ENCODE measurements at places on chromosomes 1 and 21. TPM values are rescaled to one million over a fixed set of nuclear protein-coding genes. Genes with fewer than 3 reads are reported as not detected.
A peak's percentile ranks its signal among the peaks of the same experiment; 100 is the strongest.

GRCh38 chr1:30335389-30335996, 387.9 kb downstream of the MATN1 start:
- DNase-seq = no peak

GRCh38 chr1:24749252-24749651, 4.0 kb downstream of the CLIC4 start:
- DNase-seq = no peak

DNA sequence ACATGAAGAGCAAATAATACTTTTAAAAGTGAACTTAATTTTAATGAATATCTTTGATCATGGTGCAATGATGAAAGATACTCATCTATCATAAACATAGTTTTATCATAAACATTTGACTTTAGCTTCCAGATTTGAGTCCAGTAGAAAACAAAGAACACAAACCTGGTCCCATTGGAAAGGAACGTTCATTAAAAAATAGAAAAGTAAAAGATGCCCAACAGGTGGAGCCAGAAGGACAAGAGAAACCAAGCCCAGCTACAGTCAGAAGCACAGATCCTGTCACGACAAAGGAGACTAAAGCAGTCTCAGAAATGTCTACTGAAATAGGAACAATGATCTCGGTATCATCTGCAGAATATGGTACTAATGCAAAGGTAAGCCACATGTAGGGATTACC, 55.6 kb upstream of the MYOCOS start:
- DNase-seq = no peak

DNA sequence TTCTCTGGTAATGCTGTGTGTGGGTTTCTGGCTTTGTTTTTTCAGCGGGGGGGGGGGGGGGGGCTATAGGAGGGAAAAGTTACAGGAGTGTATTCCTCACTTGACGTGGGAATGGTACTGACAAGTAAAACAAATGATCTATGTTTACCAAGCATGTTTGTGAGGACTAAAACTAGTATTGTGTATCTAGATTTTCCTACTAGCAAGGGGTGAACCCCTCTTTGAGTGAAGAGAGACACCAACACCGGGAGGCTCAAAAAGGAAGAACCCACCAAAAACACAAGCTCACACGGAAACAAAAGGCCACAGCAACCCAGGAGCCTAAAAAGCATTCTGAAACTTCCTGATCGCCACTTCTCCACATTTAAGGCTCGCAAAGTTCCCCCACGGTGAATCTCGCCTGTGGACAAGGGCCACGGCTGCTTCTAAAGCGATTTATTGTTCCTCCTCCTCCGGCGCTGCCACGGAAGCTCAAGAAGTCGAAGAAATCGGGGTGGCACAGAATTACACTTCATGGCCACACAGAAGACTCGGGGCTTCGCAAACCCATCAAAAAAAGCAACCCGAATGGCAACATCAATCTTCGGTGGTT, 703 bp downstream of the PUM1 start:
- peak; percentile 62 for DNase-seq

- no peak for DNase-seq
Measured at GRCh38 chr1:54945393-54945936, 35.0 kb upstream of the TMEM61 start.

DNA sequence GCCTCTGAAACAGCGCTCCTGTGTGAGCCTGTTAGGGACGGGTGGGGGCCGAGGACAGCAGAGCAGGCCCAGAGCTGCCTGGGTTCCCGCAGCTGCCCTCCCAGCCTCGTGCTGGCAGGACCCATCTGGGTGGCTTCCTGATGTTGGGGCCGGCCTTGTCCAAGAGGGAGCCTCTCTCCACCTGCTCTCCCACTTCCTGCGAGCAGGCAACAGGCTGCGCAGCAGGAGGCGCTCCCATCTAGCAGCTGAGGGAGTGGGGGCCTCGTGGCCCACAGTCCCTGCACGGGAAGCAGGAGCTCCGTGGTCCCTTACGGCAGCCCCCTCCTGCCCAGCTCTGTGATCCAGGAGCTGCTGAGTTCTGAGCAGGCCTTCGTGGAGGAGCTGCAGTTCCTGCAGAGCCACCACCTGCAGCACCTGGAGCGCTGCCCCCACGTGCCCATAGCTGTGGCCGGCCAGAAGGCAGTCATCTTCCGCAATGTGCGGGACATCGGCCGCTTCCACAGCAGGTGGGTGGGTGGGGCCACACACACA, 68.0 kb downstream of the TRIM11 start:
- no peak for DNase-seq

DNA sequence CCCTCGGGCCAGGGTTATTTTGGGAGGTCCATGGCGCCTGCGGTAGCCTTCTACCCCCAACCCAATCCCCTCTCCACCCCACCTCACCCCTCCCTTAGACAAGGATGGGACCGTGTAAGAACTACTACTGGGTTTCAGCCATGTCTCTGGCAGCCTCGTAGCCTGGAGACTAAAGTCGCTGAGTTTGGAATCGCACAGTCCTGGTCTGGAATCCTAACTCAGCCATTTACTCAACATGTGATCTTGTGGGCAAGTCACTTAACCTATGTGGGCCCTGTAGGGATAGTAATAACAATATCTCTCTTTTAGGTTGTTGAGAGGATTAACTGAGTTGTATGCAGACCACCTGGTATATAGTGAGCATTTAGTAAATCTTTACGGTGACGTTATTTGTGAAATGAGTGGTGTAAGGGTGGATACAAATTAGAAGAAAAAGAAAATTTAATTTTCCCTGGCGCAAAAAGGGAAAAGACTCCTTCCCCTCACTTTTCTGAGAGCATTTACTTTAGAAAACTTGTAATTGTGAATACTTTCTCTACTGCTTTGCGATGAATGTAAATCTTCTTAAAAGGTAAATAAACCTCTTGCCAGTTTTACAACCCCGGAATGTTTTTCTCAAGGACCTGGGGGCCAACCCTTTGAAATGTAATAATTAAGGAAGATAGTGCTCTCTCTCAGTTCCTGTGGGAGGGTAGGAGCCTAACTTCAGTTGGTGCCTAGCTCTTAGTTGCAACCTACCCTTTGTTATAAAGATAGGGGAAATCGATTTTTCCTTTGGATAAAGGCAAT, 615 bp upstream of the MRPS15 start:
- no peak for DNase-seq

- no peak for DNase-seq
Measured at GRCh38 chr1:53636621-53637171, 102.3 kb downstream of the GLIS1 start.

DNA sequence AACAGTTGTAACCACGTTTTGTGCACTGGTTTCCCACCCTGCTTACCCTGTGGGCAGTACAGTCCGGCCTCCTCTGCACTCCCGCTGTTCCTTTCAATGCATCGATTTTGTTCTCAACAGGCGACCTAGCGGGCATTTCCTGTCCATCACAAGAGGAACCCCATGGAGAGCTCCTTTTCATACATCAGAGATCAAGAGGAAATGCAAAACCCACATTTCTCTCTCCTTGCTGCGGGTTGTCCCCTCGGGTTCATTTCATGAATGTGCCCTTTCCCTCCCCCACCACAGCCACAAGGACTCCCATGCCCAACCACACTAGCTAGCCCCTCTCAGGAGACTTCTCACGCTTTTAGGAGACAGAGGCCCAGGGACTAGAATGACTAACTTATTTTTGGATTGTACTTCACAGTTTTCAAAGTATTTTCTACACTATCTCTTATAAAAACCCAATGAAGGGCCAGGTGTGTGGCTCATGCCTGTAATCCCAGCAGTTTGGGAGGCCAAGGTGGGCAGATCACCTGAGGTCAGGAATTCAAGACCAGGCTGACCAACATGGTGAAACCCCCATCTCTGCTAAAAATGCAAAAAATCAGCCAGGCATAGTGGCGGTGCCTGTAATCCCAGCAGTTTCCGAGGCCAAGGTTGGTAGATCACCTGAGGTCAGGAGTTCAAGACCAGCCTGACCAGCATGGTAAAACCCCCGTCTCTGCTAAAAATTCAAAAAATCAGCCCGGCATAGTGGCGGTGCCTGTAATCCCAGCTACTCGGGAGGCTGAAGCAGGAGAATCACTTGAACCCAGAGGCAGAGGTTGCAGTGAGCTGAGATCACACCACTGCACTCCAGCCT, 18.4 kb downstream of the ATP1A4 start:
- DNase-seq = no peak

DNA sequence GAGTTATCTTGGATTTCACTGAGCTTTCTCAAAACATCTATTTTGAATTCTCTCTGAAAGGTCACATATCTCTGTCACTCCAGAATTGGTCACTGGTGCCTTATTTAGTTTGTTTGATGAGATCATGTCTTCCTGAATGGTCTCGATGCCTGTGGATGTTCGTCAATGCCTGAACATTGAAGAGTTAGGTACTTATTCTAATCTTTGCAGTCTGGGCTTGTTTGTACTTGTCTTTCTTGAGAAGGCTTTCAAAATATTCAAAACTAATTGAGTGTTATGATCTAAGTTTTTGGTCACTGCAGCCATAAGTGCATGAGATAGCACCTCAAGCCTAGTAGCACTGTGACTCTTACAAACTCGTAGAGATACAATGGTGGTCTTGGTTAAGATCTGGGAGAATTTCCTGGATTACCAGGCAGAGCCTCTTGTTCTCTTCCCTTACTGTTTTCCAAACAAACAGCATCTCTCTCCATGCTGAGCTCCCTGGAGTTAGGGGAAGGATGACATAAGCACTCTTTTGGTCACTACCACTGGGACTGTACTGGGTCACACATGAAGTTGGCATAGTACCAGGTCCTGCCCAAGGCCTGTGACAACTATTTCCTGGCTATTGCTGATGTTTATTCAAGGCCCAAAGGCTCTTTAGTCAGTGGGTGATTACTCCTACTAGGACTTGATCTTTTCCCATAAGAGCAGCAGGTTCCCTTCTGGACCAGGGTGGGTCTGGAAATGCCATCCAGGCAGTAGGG, 25.6 kb downstream of the SLC22A15 start:
- DNase-seq = no peak

DNA sequence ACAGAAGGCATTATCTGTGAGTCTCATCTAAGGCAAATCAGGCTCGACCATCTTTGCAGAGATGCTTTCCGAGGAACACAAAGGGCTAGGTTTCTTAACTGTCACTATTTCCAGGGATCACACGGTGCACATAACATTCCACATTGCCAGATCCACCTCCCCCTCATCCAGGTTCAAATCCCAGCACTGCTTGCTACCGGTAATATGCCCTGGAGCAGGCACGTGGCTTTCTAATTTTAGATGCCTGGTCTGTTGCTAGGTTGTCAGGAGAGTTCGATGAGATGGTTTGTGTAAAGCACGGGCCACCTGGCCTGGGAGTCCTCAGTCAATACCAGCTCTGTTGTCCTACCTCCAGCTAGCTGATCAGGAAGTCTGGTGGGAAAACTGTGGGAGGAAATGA, 598.6 kb downstream of the NPHP4 start:
- no peak for DNase-seq

DNA sequence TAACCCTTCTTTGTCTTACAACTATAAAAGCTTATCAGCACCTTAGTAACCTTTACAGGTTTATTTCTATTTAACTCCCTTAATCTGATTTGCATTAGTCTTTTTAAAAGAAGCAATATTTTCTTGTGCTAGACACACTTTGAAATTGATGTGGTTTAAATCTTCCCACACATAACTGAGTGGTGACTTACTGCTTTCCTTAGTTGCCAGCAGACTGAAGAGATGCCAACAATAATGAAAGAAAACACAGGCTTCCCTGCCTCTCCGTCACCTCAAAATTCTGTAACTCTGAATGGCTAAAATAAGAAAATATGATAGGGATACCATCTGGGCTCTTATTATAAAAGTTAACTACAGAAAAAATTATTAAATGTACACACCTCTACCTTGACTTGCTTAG, 196.8 kb downstream of the PTBP2 start:
- DNase-seq = no peak

GRCh38 chr1:121517586-121518230, 332.9 kb downstream of the SRGAP2C start:
- no peak for DNase-seq

DNA sequence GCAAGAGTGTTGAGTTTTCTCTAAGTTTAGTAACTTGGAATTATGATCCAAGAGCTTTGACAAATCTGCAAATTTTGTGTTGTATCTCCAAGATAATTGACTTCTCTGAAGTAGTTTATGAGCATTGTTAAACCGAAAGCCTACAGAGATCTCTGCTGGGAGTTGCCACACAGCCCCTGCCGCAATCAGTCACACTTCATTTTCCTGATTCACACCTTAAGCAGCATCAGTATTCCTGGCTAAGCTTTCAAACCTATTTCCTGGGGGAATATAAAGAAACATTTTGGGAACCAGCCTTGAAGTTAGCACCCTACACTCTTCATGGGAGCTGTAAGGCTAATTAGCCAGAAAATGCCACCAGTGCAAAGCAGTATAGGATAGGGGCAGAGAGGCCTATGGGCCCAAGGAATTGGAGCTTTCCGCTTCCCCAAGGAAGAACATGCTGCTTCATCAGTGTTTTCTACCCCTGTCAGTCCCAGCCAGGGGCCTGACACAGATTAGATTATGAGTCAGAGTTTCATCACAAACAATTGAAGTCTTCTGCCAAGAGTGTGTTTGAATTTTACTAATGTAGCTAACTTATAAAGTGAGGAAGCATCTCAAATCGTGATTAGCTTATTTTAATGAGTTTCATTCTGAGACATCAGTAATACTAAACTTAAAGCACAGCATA, 23.2 kb upstream of the CACYBP start:
- no peak for DNase-seq

DNA sequence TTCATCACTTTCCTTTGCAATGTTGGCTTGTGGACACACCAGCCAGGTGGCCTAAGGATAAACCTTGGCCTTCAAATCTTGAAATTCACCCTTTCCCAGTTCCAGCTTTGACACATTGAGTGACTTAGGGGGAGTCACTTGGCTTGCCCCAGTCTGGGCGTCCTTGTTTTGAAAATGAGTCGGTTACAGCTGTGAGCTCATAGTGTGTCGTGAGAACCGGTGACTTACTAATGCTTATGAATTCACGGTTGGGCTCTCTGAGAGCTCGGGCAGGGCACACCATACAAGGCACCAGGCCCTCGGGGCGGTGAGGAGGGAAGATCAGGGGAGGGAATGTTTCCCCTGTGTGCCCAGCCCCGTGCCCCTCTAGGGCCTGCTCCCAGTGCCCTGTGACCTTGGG, 126.9 kb upstream of the TMPRSS2 start:
- no peak for DNase-seq

Gene PLA2G2F
- total RNA-seq = not detected

Gene SLC35A3
- 8.8 TPM for total RNA-seq

Gene NBPF8
- 22.8 TPM for total RNA-seq

Gene HPCAL4
- 4.3 TPM for total RNA-seq

Gene RYR2
- not detected for total RNA-seq

Gene RTCA
- total RNA-seq = 42.6 TPM

Gene RXFP4
- total RNA-seq = not detected

Gene GRHL3
- total RNA-seq = not detected

Gene COL11A1
- not detected for total RNA-seq
